ENCODE measurements at places on chromosomes 12 and 14.

DNA sequence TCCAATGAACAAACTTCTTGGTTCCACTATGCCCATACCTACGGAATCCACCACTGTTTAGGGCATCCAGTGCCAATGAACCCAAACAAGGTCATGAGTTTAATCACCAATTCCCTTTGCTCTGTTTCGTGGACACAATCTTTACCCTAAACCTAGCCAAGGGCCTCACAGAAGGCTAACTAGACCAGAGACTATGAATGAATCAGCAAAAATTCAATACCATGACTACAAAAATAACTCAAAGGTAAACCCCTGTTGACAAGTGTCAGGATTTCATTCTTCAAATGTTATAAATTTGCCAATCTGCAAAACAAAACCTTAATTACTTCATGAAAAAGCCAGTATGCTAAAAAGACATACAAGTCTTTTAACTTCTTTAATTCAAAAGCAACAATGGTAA is 96.7 kb downstream of the CEP128 start:
- DNase-seq, result no peak

- DNase-seq, result peak; percentile 54
Observed at GRCh38 chr14:61296719-61297502, 15.8 kb upstream of the TMEM30B start.

DNA sequence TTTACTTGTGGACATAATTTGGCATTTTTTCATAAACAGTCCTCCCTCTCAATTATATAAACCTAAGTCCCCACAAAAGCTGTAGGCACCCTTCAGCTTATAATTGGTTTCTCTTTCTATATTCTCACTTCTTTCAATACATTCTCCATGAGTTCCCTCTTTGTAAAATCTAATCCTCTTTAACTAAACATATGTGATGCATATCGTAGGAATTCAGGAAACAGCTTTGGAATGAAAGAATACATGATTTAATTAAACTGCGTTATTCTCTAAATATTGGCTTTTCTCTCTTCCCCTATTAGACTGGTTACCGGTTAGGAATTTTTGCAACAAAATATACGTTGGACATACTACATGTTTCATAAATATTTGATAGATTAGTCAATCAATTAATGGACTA is 1122.6 kb downstream of the FLRT2 start:
- DNase-seq, result no peak

DNA sequence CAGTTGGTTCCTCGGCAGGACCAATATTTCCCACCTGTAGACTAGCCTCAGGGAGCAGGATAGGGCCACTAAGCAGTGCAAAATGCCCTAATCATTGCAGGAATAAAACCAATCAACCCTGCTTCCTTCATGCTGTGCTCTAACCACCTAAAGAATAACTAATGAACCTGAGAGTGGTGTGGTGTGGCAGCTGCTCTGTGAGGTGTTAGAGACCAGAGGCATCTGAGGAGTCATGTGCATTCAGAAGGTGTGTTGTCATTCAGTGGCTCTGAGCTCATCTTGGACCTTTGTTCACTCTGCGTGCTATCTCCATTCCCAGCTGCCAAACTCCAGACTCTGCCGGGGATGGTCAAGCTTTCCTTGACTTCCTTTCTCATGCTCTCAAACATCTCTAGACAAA is 136.7 kb upstream of the EGLN3 start:
- DNase-seq, result no peak

GRCh38 chr14:25431211-25432076 is 381.5 kb upstream of the STXBP6 start:
- DNase-seq, result no peak

GRCh38 chr12:86741531-86741930 is 485.3 kb upstream of the MGAT4C start:
- DNase-seq, result no peak

DNA sequence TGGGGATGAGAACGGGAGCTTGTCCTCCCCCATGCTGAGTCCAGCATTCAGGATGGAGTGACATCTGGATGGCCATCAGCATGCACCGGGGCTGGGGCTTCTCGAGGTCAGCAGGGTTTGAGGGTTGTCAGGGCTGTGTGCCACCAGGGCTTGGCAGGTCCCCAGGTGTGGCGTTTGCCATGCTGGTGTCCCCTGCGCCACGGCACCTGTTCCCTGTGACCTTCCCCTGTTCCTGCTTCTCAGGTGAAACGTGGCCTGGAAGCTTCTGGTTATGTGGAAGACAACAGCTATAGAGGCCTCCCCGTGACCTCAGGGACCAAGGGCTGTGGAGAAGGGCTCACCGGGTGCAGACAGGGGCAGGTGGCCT is 152.4 kb downstream of the KIF26A start:
- DNase-seq, result no peak

GRCh38 chr14:58171090-58171489 is 19.1 kb upstream of the ARMH4 start:
- DNase-seq, result peak; percentile 80

DNA sequence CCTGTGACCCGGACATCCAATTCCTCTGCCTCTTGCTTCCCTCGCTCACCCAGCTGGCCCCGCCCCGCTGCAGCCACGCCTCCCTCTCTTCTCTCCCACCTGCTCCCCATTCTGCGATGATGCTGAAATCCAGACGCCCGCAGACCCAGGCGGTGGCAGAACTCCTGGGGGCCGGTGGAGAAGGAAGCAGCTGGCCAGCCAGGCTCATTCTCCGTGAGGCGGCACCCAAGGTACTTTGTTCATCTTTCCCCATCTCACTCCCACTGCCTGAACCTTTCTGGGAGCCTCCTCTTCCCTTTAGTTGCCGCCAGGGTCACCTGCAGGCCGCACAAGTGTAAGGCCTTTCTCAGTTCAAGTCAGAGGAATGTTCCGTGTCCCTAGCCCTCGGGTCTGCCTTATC is 35.7 kb downstream of the FOXN4 start:
- DNase-seq, result no peak

GRCh38 chr12:34599530-34600513 is 577.5 kb downstream of the ALG10 start:
- no peak for DNase-seq

DNA sequence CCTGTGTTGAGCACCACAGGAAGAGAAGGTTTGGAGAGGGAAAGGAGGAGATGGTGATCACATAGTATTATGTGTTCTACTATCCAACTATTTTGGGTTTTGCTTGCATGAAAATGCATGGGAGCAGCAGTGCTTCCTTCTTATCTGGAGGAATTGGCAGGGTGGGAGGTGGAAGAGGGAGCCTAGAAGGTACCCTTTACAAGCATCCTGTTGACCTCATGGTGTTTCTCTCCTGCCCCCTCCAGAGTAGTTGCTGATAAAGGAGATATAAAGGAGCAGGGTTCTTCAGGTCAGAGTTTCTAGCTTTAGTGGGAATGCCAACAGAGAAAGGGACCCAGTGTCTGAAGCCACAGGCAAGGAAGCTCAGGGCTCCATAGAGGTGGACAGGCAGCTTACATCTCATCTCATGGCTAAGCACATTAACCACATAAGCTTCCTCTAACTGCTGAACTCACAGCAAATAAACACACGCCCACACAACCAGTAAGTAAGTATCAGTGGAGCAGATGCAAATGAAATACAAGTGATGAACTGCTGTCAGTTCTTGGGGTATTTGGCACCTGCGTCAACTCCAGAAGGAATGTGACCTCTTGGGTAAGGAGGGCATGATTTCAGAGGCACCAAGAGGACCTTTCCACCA is 174.2 kb upstream of the SLC38A2 start:
- no peak for DNase-seq

GRCh38 chr12:122505419-122506051 is 4.8 kb upstream of the ZCCHC8 start:
- DNase-seq, result no peak

DNA sequence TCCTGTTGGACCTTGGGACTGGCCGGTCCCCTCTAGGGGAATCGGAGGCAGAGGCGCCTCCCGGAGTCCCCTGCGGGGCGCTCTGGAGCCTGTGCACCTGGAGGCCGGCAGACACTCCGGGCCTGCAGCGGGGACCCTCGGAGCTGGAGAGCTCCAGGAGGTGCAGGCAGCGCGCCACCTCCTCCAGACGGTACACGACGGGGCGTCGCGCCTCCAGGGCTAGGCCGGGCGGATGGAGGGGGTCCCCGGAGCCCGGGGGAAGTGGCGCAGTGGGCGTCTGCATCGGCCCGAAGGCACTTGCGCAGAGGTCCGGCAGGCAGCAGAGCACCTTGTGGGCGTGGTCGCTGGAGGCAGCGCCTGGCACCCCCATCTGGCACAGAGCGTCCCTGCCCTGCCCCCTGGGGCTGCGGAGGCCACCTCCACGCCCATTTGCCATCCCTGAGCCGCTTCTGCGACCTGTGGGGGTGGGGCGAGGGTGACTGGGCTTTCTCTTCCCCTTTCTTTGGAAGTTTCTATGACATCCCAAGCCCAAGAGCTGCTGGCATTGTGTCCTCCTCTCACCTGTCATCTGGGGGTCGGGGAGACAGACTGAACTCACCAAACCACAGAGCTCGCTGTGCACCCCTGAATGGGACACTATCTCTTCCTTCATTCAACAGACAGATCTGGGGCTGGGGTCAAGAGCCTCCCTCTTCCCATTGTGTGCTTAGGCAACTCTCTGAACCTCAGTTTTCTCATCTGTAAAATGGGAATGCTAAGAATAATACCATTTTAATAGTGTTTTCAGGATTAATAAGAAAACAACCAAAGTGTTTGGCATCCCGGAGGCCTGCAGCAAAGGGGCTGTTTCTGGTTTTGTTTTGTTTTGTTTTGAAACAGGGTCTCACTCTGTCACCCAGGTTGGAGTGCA is 37.5 kb upstream of the CORO1C start:
- DNase-seq, result no peak

- peak; percentile 46 for DNase-seq
Observed at GRCh38 chr14:86532219-86532618, 1002.3 kb downstream of the FLRT2 start.

- DNase-seq, result peak; percentile 52
Observed at GRCh38 chr12:1933342-1934051, 15.0 kb upstream of the CACNA2D4 start.

- DNase-seq, result no peak
Observed at GRCh38 chr14:78074561-78074960, 95.6 kb upstream of the NRXN3 start.

GRCh38 chr14:100654814-100655740 is 67.9 kb upstream of the BEGAIN start:
- DNase-seq, result no peak

DNA sequence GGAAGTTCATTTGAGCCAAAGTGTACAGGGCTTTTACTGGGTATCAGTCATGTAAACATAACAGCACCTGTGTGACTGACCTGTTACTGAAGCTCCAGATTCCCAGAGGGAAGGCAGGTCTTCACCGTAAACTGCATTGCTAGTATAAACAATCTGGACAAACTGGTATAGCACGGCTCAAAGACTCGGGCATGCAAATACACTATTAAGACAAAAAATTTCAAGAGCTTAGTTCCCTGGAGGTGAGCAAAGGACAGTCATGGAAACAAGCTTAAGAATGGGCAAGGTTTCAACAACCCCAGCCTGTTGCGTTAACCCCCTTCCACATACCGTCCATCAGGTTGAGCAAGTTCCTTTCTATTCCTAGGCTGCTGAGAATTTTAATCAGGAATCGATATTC is 9.4 kb downstream of the PARP11 start:
- no peak for DNase-seq

GRCh38 chr14:30527196-30527595 is 31.8 kb upstream of the G2E3 start:
- DNase-seq, result no peak
